ENCODE measurements at places on chromosomes 5 and 9. TPM values are rescaled to one million over a fixed set of nuclear protein-coding genes. Genes with fewer than 3 reads are reported as not detected.

The TOR2A gene
- total RNA-seq, result 3.2 TPM

The GPX3 gene
- 1,420 TPM for total RNA-seq

The GABRA1 gene
- not detected for total RNA-seq

The DBH gene
- total RNA-seq, result not detected

The DAPK1 gene
- total RNA-seq, result 32.8 TPM

The DOK3 gene
- total RNA-seq, result 2.1 TPM

The IL3 gene
- not detected for total RNA-seq

The POMT1 gene
- total RNA-seq, result 19.6 TPM

The SPINK13 gene
- not detected for total RNA-seq

The TEX48 gene
- not detected for total RNA-seq

The PCDHA9 gene
- not detected for total RNA-seq

The CYLC2 gene
- total RNA-seq, result not detected

The PCSK5 gene
- total RNA-seq, result 7.6 TPM

DNA sequence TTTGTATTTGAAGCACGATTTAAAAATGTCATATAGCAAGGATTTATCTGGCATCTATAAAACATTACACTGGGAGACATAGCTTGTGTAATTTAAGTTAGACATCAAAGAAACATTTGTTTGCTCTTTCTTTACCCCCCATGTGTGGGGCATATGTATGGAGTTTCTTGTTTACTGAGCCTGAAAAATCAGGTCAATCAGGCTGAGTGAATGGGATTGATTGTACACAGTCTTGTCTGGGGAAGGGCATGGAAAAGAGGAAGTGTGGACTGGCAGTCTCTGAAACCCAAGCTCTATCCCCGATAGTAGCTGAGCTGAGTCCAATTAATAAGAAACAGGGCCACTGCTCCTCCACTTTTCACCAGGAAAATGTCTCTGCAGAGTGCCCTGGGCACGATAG lies 49.4 kb downstream of the SLC46A2 start:
- DNase-seq, result no peak

GRCh38 chr9:86638109-86638508 lies 283.9 kb upstream of the TUT7 start:
- DNase-seq, result no peak

- no peak for DNase-seq
Measured at GRCh38 chr9:98083061-98083501, 26.5 kb downstream of the NANS start.

DNA sequence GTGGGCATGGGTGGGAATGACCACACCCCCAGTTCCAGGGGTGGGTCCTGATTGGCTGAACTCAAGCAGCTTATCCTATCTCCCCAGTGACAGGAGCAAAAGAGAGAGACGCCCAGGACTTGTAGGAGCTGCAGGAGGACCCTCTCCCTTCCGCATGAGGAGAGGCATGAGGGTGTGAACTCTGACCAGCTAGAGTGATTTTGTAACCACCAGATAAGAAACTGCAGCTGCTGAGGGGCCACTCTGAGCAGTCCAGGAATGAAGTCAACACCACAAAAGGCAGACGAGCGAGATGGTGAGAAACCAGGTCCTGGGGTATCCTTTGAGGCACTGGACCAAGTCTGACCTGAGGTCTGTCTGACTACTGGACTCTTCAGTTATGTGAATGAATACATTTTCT lies 521.9 kb downstream of the BNC2 start:
- DNase-seq, result no peak

- no peak for DNase-seq
Measured at GRCh38 chr9:10512144-10512543, 100.7 kb downstream of the PTPRD start.

GRCh38 chr5:142388696-142389095 lies 63.9 kb upstream of the SPRY4 start:
- no peak for DNase-seq

DNA sequence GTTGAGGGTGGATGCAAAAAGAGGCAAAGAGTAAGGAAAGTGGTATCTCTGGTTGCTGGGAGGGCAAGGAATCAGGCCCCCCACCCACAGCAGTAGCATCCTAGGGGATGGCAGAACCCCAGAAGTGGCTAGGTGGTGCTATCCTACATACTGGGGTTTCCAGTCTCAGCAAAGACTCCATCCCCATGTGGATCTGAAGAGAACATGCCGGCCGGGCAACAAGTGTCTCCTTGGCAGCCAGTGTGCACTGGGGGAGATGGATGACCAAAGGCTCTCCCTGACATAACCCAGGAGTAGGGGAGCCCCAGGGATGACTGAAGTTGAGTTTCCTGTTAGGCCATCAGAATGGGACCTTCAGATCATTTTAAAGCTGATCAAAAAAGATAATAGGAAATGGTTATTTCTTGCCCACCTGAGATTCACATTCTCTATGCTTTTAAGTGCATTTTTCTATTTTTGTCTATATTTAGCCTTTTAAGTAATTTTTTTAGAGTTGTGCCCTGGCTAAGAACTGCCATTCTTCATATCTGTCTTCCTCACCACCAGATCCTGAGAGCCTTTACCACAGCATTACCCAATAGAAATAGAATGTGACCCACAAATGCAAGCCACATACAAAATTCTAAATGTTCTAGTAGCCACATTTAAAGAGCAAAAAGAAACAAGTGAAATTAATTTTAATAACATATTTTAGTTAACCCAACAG lies 78.7 kb upstream of the SMIM23 start:
- no peak for DNase-seq

- no peak for DNase-seq
Measured at GRCh38 chr9:90774682-90775081, 26.9 kb upstream of the SYK start.

DNA sequence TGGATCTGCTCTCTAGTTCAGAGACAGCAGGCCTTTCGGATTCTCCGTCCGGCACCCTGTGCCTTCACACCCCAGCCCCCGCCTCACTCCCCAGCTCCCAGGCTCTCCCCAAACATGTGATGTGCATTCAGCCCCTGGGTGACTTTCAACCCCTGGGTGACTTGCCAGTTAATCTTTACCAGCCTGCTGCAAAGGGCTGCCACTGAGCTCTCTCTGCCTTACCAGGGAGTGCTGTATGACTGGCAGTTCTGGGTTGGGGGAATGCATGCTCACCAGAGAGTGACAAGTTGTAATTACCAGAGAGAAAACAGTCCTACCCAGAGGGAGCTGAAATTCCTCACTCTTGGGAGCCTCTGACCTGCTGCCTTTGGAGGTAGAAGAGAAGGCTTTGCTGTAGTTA lies 4.9 kb upstream of the ADRA1B start:
- DNase-seq, result no peak

DNA sequence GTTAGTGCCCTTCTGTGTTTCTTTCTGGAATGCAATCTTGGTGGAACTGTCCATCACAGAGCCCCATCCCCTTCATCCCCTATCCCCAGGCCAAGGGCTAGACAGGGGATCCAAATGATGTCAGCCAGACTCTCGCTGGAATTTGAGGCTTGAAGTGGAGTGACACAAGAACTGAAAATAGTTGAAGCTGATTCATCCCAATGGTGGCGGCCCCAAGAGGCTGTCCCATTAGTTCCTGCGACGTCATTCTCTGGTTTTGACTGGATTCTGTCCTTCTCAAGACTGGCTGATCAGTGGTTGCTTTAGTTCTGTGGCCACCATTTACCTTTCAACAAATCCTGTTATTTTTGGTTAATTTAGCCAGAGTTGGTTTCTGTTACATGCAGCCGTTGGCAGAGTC lies 59.9 kb downstream of the SUB1 start:
- no peak for DNase-seq

- no peak for DNase-seq
Measured at GRCh38 chr9:130225586-130225985, 40.0 kb upstream of the HMCN2 start.

DNA sequence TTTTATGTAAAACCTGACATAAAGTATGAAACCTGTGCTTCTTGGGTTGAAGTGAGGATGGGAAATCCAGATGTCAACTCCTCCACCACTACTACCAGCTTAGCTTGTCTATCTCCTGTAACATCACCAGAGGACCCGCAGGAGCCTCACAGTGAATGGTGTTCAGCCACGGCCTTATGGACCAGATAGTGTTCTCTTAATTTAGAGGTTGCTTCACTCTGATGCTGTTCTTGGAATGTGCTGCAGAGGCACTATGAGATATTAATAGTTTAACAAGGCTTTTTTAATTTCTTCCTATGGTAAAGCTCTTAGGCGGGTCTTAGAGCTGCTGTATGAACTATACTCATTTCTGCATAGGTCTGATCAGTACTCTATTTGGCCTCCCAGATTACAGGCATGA lies 27.9 kb downstream of the NFX1 start:
- no peak for DNase-seq

GRCh38 chr9:72494051-72494450 lies 27.4 kb upstream of the TMC1 start:
- DNase-seq, result no peak

- DNase-seq, result peak; percentile 15
Measured at GRCh38 chr9:14692470-14693250, 572 bp downstream of the ZDHHC21 start.

GRCh38 chr9:2904242-2904930 lies 60.5 kb upstream of the PUM3 start:
- no peak for DNase-seq

DNA sequence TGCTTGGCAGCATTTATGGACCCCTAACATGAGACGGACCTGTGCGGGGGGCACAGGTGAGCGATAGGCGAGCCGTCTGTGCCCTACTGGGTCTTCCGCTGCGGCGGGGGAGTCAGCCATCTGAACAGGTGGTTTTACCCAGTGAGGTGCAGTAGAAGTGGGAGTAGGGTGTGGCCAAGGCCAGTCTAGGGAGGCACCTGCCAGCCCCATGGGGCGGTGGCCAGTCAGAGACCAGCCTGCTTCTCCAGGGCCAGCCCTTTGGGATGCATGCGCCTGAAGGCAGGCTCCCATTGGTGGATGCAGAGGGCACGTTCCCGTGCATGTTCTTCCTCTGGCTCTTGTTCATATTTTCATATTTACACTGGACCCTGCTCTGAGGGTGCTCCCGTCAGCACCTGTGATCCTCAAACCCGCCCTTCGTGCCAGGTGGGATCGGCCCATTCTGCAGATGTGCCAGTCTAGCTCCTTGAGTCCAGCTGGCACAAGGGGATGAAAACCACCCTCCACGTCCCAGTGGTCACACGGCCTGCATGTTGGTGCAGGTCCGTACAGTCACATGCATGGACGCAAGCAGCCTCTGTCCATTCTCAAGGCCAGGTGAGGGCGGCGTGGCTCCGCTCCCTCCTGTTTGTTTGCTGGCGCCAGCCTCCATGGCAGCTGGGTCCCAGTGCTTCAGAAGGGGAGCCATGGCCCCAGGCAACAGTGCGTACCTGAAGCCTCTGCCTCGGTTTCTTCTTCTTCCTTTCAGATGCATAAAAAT lies 9.0 kb downstream of the COL5A1 start:
- peak; percentile 47 for DNase-seq

GRCh38 chr5:124318661-124319060 lies 427.8 kb downstream of the ZNF608 start:
- no peak for DNase-seq

- DNase-seq, result no peak
Measured at GRCh38 chr5:17151686-17152085, 65.7 kb upstream of the BASP1 start.

GRCh38 chr9:114221706-114222465 lies 66.5 kb downstream of the COL27A1 start:
- DNase-seq, result no peak

DNA sequence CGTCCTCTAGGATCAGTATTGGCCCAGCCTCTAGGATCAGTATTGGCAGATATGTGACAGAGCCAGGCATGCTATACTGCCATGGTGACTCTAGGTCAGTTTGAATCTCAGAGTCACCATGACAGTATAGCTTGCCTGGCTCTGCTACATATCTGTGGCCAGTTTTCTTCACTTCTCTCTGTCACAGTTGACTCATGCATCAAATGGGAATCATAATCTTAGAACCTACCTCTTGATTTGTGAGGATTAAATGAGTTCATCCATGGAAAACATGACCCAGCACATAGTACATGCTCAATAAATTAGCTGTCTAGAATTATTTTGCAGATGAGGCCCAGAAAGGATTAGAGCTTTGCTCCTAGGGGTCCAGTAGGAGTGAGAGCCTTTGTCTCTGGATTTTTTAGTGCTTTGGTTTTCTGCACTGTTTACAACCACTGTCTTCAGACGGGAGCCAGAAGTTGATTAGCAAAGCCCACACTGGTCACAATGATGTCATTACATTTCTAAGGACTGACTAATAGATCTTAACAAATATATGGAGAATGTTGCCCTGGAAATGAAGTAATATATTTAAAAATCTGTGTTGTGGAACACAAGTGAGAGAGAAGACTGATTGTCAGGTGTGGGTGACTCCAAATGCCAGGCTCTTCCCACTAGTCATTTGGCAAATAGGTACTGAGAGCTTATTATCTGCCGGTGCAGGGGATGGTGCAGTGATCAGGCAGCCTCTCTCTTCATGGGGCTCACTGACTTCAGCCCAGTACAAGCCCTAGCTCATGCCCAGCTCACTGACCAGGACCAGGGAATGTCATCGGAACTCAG lies 76.0 kb downstream of the COL15A1 start:
- no peak for DNase-seq

DNA sequence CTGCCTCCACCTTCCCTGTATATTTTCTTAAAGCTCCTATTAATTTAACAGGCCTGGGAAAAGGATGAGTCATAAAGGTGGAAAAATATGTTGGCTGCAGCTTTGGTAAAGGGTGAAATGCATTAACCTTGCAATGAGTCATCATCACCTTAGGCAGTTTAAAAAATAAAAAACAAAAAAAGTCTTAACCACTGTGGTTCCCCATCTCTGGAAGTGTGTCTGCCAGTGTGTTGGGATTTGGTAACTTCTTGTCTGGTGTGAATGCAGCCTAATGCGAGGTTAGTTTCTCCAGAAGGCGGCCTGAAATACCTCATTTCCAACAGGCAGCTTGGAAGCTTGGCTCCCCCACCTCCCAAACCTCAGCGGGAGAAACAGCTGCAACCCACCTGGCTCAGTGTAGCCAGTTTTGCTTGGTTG lies 265.3 kb upstream of the GAS1 start:
- no peak for DNase-seq

- no peak for DNase-seq
Measured at GRCh38 chr9:25094518-25094917, 548.8 kb upstream of the IZUMO3 start.

GRCh38 chr9:131923132-131923671 lies 156.5 kb downstream of the MED27 start:
- DNase-seq, result no peak

DNA sequence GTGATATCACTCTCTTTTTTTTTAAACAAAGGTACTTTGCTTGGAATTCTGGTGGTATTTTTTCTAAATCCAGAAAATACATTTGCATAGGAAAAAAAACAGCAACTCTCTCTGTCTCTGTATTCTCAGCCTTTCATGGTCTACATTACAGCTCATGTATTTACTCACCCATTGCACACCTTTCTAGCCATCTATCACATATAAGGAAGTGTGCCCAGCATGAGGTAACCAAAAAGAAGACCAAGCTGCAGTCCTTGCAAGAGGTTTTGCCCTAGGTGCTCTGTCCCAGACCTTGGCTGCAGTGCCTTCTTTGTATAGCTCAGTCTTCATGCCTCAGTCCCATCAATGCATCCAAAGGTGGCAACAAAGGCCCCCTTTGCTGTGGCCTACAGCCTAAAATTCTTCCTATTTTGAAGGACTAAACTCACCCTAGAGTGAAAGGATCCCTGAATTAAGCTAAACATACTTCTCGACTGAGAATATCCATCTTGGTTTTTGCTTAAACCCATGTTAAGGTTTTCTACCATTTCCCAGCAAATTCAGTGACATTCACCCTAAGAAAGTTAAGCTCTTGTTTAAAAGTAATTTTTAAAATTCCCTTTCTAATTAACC lies 446.4 kb downstream of the KIF4B start:
- no peak for DNase-seq

- DNase-seq, result no peak
Measured at GRCh38 chr5:83955916-83956315, 235.3 kb upstream of the HAPLN1 start.

- peak; percentile 37 for DNase-seq
Measured at GRCh38 chr5:91151947-91152346, 231.2 kb downstream of the ARRDC3 start.
